Vagina (tissue), 2 donors: ENCODE measurements at places on chromosomes 2 and 18. TPM values are rescaled to one million over a fixed set of nuclear protein-coding genes. Genes with fewer than 3 reads are reported as not detected.

DNA sequence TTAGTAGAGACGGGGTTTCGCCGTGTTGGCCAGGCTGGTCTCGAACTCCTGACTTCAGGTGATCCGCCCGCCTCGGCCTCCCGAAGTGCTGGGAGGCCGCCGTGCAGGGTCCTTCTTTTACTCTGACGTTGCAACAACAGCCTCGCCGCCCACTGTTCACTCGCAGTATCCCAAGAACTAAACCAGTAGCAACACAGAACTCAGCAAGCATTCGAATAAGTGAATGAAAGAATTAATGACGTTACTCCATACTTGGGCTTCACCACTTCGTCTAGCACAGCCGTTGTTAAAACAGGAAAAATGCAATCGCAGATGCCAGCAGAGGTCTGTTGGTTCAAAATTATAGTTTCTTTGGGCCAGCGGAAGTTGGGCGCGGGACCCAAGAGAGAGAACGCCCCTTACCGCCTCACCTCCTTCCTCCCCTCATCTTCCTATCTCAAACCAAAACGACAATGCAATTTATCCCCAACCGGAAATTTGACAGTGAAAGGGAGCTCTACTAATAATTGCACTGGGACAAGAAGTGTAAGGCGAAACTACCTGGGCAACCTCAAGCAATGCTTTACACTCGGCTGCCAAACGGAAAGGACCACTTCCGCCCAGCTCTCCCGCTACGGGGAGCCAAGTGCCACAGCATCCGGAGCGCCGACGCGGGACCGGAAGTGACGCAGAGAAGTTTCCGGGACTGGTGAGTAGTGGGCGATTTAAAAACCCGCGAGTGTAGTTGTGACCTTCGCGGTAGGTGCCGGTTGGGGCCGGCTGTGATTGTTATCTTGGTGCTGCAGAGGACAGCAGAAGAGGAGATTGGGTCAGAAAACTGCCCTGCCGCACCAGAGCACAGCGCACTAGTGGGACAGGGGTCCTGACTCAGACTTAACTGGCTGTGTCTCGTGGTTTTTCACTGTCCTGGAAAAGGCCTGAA lies at the start of the genes NIF3L1 and PPIL3:
NIF3L1 (plus strand) TSS at position 668 of the 922 bp plus-strand sequence. CDS start 2,573 bp downstream, outside the sequence.
PPIL3 (minus strand) TSS at position 374 of the 922 bp plus-strand sequence. CDS start 1,462 bp downstream, outside the sequence.
- peak; percentile 97 for DNase-seq

The M1AP gene
- 4.9 TPM for total RNA-seq

The IL36G gene
- not detected for total RNA-seq

The MAP3K19 gene
- total RNA-seq: not detected

DNA sequence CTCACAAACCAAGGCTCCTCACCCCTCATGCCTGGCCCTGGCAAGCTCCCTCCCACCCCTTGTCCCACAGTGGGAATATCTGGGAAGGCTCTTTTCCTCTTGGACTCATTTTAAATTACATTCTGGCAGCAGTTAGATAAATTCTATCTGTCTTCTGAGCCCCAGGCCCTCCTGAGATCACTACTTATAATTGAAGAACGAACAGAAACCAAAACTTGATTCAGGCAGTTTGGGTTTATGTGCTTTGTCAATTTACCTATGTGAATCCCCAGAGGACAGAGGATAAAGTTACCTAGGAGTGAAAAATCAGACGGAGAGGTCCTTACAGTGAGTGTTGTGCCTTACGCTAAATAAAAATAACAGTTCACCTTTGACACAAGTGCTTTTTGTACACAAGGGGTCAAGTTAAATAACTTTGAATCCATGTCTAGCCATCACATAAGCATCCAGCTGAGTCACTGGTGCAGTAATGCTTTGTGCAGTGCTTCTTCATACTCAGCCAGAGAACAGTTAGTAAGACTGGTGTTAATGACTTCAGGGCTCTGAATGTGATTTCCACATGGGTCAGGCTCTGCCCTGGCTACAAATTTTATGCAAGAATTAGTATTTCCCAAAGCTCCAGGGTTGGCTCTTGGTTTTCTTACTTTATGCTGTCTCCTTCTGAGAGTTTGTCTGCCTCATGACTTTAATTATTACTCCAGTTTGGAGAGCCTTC lies 329.3 kb downstream of the INSIG2 start:
- DNase-seq: no peak

DNA sequence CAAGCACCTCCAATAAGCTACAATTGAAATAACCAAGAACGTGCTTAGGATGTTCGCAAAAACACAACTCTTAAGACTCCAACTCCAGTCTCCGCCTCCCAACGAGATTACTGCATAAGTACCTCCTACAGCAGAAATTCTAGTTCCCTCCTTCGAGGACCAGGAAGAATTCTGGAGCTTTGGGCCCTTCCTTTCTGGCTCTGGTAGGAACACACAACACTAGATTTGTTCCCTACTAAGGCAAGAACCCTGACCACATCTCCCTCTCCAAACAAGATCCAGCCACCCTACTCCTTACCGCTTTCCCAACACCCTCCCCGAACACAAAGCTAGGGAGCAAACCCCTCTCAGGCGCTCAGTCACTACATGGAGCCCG lies 721 bp downstream of the ADAM17 start:
- DNase-seq: no peak

DNA sequence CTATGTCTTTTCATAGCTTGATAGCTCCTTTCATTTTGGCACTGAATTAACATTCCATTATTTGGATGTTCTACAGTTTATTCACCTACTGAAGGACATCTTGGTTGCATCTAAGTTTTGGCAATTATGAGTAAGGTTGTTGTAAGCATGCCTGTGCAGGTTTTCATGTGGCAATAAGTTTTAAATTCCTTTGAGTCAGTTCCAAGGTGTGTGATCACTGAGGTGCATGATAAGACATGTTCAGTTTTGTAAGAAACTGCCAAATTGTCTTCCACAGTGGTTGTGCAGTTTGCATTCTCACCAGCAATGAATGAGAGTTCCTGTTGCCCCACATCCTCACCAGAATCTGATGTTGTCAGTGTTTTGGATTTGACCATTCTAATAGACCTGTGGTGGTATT lies 24.2 kb downstream of the XDH start:
- DNase-seq: peak; percentile 77

The PRSS56 gene
- not detected for total RNA-seq

DNA sequence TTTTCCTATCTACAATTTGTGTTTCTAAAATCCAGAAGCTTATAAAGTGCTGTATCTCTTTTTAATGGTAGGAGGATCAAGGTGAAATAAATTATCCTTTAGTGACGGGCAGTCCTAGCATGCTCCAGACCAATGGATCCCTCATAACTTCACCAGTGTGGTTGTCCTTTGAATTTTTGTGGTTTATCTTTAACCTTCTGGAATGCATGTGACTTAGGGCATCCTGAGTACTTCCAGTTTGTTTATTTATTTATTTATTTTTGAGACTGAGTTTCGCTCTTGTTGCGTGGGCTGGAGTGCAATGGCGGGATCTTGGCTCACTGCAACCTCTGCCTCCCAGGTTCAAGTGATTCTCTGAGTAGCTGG lies 40.4 kb downstream of the NUP35 start:
- DNase-seq: no peak

- DNase-seq: no peak
Observed at GRCh38 chr2:223925106-223925505, 20.0 kb downstream of the WDFY1 start.

The ATOH8 gene
- total RNA-seq: 66.5 TPM

- no peak for DNase-seq
Observed at GRCh38 chr2:240902615-240903041, 3.5 kb upstream of the CROCC2 start.

- no peak for DNase-seq
Observed at GRCh38 chr2:158089322-158089721, 12.4 kb upstream of the UPP2 start.

GRCh38 chr2:62197011-62197924 lies 1.4 kb downstream of the B3GNT2 start:
- no peak for DNase-seq

The NMUR1 gene
- total RNA-seq: not detected

- no peak for DNase-seq
Observed at GRCh38 chr2:197707316-197708213, 2.4 kb downstream of the MARS2 start.

The ASPRV1 gene
- 0.49 TPM for total RNA-seq

DNA sequence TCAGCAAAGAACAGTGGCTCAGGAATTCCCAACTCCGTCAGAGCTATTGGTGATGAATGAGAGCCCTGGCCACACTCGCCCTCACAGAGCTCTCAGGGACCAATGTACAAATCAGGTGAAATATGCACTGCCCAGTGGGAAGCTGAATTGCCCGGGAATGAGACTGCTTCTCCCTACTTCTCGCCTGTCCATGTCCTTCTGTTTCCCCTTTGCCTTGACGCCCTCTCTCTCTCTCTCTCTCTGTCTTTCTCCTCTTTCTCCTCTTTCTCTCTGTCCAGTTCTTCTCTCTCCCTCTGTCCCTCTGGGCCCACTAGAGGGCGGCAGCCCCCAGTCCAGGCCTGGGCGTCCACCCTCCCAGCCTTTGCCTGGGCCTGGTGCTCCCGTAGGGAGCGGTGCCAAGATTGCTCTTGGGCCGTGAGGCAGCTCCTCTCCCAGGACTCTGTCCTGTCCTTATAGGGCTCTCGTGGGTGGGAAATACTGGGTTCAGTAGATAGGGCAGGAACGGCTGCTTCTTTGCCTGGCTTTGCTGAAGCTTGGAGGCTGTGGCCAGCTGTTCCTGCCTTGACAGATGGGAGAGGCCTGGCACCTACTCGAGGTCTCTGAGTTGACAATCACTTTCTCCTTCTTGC lies 28.4 kb upstream of the PUM2 start:
- DNase-seq: no peak

DNA sequence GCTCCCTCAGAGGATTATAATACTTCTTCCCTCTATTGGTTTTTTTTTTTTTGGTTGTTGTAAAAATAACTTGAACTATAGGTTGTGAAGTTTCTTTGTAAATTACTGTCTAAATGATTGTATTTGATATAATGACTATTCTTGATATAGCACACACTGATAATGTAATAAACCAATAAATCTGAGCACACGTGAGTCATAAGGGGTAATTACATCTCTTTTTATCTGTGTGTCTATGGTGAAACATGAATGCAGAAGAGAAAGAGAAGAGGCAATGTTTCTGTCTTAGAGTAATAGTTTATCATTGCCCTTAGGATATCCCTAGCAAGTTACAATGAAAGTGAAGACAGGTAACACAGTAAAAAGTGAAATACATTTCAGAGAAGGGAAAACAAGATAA lies 64.1 kb upstream of the RAPGEF4 start:
- DNase-seq: no peak

The GALNT5 gene
- 3.2 TPM for total RNA-seq

- no peak for DNase-seq
Observed at GRCh38 chr2:183010112-183010511, 28.1 kb downstream of the NCKAP1 start.

- DNase-seq: no peak
Observed at GRCh38 chr2:231299267-231299666, 96.2 kb upstream of the B3GNT7 start.

DNA sequence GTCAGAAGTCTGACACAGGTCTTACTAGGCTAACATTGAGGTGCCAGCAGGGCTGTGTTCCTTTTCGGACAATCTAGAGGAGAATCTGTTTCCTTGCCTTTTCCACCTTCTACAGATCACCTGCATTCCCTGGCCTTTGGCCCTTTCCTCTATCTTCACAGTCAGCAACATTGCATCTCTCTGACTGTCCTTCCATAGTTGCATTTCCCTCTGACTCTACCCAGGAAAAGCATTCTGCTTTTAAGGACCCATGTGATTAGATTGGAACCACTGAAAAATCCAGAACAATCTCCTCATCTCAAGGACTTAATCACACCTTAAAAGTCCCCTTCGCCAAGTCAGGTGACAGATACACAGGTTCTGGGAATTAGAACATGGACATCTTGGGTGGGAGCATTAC lies 181.5 kb downstream of the SLC8A1 start:
- no peak for DNase-seq

- DNase-seq: peak; percentile 70
Observed at GRCh38 chr18:10351858-10352257, 102.6 kb upstream of the APCDD1 start.

The SLC9A4 gene
- total RNA-seq: not detected

The DNAJC5G gene
- total RNA-seq: 1.5 TPM

DNA sequence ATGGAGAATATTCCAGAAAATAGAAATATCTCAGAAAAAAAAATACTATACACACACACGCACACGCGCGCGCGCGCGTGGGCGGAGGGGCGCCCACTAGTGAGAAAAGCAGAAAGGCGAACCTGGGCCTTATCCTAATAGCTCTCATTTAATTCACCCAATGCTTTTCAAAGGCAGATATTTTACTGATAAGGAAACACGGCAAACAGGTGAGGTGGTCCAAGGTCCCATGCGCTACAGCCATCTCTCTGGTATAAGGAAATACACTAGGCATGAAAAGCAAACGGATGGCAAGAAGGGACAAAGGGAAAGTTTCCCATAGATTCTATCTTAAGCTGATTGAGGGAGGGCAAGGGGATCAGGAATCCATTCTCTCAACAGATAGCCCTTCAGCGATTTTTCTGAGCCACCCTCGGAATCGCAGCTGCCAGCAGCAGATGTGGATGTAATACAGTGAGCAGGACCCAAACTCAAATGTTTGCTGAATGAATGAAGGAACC lies 136.7 kb downstream of the TMEM247 start:
- DNase-seq: peak; percentile 86

DNA sequence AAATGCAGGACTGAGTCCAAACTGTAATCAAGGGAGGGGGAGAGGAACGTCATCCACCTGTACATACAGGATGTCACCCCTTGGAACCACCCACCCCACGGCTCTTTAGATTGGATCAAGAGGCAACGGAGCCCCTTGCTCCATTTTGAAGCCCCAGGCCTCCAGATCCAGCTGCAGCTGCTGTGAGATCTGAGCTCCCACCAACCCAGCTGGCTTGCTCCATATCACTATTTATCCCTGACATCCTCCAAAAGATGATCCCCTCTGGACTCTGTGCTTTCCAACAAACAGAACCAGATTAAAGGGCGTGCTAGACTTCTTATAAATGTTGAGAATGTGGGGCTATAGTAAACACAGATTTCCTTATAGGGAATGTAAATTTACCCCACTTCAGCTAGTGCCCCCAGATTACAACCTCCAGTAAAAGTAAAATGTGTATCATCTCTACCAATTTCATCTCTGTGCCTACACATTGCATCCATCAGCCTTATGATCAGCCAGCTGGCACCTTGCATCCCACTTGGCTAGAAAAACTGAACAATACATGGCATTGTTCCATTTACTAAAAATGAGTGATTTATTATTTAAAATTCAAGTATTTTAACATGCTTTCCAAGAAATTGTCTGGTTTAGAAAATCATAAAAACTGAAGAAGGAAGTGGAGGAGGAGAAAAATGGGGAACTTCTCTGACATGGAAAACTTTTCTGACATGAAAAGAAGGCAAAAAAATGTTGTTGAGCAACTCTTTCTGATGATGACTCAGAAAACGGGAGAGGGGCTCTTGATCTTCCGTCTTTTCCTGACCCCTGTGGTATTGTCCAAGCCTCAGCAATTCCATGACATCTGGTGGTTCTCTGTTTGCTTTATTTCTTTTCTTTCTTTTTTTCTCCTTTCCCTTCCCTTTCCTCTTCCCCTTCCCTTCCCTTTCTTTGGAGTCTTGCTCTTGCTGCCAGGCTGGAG lies 262.6 kb upstream of the THUMPD2 start:
- DNase-seq: no peak

- DNase-seq: no peak
Observed at GRCh38 chr2:2495606-2496005, 164.5 kb upstream of the MYT1L start.
